ENCODE measurements at places on chromosomes 4 and X.

- no peak for DNase-seq
These were observed 126.3 kb downstream of the PPARGC1A start for GRCh38 chr4:23763559-23763958.

- no peak for DNase-seq
These were observed 55.7 kb upstream of the IQSEC2 start for GRCh38 chrX:53337101-53337500.

GRCh38 chr4:153495480-153496193 is 29.5 kb downstream of the TMEM131L start:
- DNase-seq: no peak

DNA sequence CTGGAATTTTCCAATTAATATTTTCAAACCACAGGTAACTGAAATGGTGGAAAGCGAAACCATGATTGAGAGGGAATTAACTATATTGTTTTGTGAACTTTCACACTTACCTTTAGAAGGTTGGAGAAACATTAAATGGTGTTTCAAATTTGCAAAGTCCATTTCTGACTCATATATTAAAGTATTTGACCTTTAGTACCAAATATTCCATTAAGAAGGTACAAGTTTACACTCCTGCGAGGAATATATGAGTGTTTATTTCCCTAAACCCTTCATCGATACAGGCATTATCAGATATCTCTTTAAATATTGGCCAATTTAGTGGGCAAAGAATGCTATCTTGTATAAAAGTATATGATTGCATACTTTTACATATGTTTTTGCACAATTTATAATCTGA is 44.1 kb upstream of the NPNT start:
- DNase-seq: no peak

DNA sequence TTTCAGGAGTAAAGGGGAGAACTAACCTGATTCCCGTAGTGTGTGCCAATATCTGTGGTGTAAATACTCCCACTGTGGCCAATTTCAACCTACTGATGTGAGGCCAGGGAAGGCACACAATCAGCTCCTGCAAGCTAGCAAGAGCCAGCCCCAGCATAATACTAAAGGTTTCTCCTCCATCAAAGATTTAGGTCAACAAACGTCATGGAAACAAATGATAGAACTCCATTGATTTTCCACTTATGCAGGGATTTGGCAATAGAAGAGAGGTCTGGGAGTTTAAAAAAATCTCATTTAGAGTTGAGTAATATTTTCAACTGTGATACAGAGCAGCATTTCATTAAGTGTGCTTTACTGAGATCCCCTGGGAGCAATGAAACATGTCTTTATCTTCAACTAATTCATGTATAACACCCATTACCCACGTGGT is 15.8 kb upstream of the VEGFD start:
- DNase-seq: no peak

GRCh38 chr4:113260688-113261087 is 211.2 kb downstream of the ANK2 start:
- no peak for DNase-seq

GRCh38 chr4:54898656-54899340 is 226.6 kb downstream of the KDR start:
- DNase-seq: no peak

DNA sequence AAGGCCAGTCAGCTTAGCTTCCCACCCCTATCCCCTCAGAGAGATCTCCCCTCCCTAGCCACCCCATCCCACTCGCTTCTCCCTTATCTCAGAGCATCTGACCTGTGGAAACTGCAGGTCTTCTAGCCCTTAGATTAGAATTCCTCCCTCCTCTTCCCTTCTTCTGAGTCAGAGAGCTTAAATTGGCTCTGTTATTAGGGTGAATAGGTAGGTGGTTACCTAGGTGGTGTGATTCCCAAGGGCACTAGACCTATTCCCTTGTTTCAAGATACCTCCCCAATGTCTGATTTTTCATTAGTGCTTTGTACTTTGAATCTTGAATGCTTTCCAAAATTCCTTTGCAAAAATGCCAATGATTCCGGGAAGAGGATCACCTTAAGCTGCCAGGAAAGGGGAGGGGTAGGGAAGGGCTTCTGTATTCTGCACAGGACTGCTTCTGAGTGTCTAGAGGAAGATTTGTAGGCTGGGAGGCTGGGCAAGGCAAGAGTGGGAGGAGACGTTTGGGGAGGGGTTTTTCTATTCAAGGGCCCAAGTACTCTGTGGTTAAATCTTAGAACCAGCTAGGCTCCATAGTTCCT is 24.5 kb upstream of the MSN start:
- no peak for DNase-seq

GRCh38 chrX:154430916-154431315 is 2.4 kb downstream of the ATP6AP1 start:
- DNase-seq: no peak

GRCh38 chrX:41313419-41313818 is 20.5 kb upstream of the DDX3X start:
- DNase-seq: no peak

- DNase-seq: no peak
These were observed 587.6 kb upstream of the DIPK2B start for GRCh38 chrX:45788315-45788714.

DNA sequence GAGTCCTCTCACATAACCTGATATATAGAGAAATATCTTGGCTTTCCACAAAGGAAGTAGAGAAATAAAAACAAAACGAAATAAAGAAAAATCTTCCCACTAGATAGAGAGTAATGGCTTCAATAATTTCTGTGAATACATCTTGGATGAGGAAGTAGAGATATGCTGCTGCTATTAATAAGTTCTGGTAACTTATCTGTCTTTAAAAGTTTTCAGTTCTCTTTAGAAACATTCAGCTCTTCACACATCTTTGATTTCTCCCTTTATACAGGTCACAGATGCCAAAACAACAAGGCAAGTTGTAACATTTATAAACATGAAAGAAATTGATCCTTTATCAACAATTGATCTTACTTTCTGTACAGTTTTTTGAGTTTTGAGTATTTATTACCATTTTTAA is 615.8 kb downstream of the TRAM1L1 start:
- DNase-seq: no peak

DNA sequence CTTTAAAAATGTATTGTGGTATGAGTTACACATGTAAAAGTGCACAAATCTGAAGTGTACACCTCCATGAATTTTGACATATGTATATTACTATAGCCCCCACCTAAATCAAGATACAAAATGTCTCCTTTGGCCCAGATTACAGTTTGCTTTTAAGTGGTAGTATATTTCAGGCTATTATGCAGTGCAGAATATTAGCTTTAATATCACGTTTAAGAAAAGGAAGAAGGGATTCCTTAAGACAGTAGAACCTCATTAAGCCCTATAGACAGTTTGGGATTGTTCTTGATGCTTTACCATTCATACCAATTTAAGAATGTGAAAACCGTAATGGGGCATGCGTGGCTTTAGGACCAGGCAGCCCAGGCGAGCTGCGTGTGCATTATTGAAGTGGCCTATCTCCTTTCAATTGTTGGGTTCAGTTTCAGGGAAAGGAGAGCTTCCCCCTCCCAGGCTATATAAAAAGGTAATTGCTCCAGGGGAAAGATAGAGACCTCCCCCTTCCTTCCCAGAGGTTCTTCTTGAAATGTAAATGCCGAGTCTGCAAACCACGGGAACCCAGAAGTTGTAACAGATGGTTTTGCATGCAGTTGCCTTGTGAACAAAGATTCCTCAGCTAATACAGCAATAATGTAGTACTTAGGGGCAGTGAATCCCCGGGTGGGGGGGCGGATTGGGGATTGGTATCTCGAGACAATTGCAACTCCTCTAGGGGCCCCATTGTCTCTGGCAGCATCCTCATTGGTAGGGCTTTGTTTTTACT is 106.1 kb downstream of the UCHL1 start:
- DNase-seq: peak; percentile 64

- DNase-seq: no peak
These were observed 63.9 kb downstream of the TRMT44 start for GRCh38 chr4:8504279-8505007.

- DNase-seq: no peak
These were observed 1.4 kb upstream of the UFSP2 start for GRCh38 chr4:185426960-185427688.

GRCh38 chr4:163587867-163588266 is 93.4 kb downstream of the TMA16 start:
- DNase-seq: no peak

DNA sequence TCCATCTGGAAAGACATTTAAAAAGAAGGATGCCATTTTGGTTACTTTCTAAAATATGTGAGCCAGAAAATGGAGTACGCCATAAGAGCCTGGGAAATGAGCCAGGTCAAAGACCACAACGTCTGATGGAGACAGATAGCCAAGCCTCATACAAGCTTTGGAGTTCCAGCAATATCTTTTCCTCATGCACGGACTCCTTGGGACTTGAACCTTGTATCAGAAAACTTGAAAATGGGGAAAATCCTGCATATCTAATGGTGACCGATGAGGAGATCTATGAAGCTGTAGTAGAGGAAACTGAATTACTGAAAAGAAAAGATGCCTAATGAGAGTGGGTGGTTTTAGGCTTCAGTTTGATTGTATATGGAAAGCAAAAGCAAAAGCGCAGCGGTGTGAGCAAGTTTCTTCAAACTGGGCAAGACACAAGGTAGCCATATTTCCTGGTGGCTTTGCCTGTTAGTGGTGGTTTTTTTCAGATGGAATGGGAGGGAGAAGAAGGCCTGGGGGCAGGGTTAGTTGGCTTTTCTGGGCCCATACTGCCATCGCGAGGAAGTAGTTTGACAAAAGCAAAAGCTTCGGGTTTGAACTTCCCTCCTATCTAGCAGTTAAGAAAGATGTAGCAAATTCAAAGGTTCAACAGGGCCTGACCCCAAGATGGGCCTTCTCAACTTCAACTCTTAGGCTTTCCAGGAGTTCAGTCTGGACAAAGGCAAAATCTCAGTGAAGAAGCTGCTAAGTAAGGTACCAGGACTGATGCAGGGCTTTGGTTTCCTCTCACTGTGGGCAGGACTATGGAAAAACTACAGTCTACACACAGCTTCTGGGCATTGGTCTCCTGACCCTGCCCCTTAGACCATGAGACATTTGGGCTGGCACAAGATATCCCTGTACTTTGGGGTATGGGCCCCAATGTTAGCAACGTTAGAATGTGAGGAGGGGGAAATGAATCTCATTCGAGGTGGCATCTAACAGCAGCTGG is 210.0 kb upstream of the STK26 start:
- DNase-seq: no peak

GRCh38 chrX:17634542-17635207 is 102.6 kb upstream of the SCML1 start:
- DNase-seq: no peak

DNA sequence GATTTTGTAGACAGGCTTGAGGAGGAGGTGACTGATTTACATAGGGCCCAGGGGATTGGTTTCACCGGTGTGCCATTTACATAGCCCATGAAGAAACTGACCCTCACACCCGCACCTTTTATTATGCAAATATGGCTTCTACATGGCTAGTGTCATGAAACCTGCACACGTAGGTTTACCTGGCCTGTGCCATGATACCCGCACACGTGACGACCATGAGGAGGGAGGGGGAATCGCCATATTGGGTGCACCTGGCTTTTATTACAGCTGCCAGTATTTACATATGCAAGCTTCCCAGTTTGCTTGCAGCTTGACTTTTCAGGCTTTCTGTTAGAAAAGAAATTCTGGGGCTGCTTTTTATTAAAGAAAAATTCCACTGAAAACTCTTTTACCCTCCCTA is 359.7 kb downstream of the ADAM29 start:
- no peak for DNase-seq

GRCh38 chr4:16505726-16506125 is 279.5 kb upstream of the TAPT1 start:
- DNase-seq: no peak

- no peak for DNase-seq
These were observed 26.3 kb downstream of the DCLK2 start for GRCh38 chr4:150104404-150105027.

DNA sequence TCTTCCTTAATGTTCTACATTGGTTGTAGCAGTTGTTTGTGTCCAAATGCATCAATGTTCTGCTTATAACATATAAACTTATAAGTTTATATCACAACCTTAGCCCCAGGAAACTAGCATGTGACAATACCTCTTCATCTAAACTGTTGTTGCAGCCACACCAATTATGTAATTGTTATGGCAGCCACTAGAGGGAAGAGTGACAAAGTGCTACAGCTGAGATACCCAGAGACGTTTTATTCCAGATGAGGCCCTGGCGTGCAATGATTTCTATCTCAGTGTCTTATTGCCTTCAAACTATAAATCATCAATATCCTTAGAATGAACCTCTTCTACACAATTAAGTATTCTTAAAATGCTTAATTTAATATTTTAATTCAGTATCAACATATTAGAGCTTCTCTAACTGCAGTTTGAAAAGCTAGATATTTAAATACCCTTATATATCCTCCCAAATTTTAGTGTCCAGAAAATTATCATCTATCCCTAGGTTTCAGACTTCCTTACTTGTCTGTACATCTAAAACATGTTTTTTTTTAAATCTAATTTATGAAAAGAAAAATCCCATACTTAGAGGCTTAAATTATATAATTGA is 171.6 kb downstream of the PCDH10 start:
- DNase-seq: no peak
